ENCODE measurements at places on chromosomes 16 and 17.

DNA sequence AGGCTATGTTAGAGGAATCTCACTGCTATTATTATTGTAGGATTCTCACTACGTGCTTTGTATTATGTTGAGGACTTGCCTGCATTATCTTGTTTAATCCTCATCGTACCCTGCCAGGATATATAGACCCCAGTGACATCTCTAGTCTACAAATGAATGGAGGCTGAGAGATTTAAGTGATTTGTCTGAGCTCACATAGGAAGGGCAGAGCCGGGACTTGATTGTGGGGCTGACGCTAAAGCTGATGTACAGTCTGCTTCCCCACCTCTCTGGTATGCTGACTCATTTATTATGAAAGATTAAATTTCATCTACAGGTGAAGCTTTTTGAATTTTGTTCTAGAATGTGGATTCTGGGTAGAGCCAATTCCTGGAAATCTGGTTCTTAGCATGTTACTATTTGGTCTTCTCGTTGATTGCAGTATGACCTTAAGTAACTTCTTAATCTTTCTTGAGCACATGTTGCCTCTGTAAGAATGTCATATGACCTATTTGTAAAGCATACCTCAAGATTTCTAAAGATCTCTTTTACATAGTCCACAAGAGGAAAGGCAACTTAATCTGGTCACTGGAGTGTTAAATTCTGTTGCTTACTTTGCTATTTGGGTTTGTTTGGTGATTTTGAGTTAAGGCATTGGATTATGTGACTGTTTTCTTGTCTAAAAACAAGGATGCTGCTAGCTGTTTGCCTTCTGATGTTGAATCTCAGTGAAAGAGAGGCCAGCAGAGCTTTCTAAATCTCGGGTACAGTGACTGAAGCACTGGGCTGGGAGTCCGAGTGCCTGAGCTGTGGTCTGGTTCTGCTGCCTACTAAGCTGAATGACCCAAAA, 12.4 kb downstream of the METTL9 start:
- no peak for DNase-seq

GRCh38 chr16:2230376-2230775, 5.9 kb upstream of the DNASE1L2 start:
- DNase-seq: no peak

DNA sequence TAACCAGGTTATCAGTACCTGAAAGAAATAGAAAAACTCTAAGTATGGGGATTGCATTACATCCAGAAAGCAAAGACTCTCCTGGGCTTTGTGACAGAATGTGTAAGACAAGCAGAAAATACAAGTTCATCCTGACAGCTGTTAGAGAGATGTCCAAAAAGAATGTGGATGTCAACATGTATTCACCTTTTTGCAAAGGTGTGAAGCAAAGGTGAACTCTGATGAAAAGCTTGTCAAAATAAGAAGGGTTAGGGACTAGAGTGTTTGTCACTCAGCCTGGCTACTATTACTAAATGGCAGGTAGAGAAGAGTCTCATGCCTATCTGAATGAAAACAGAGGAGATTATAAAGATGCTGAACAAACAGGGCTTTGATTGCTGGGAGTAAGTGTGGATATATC, 527.6 kb upstream of the CA10 start:
- DNase-seq: no peak

DNA sequence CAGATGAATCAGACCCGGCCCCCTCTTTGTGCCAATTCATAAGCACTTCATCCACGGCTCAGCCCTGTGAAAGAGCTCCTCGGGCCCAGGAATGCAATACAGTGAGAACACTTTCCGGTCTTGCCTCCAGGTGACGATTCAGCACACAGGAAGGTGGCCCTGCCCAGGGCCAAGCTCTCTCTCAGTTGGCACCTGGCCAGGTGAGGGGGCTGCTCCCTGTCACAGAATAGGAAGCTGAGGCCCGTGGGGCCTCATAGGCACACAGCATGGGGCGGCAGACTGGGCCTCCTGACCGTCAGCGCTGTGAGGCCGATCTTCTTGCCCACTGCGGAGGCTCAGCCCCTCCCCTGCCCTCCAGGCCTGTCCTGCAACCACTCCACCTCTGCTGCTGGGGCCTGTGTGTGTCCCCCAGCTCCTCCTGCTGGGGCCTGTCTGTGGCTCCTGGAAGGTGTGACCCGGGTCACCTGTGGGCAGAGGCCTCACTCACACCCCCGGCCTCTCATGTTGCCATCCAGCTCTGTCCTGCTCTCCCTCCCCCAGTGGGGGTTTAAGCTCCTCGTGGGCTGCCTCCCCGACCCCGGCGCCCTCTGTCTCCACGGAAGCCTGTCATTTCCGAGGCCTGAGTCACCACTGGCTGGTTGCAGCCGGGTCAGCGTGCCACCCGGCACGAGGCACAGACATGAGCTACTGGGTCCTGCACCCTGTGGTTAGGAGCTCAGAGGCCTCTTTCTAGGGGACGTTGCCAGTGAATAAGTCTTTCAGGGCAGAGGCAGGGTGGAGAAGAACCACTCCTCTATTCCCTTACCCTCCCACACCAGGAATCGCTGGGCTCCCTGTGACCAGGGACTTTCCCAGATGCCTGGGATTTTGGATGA, 114.4 kb downstream of the SEC14L1 start:
- no peak for DNase-seq

- DNase-seq: no peak
These were observed 14.2 kb upstream of the ZFHX3 start for GRCh38 chr16:73062001-73062616.

GRCh38 chr16:85652431-85653221, 36.1 kb downstream of the GINS2 start:
- no peak for DNase-seq

DNA sequence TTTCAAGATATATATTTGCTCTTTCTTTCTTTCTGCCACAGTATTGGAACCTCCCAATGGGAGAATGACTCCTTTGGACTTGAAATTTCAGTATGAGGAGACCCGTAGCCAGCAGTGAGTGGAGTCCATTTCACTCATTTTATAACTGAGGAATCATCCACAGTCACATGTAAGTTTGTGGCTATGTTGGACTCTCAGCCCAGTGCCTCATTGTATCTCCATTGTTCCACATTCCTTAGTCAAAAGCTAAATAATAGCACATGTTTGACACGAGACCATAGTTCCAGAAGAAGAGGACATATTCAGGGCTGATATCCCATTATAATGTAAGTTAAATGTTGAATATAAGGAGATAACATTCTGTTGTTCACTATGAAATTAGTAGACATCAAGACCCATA, 12.7 kb upstream of the SPAG9 start:
- DNase-seq: no peak

DNA sequence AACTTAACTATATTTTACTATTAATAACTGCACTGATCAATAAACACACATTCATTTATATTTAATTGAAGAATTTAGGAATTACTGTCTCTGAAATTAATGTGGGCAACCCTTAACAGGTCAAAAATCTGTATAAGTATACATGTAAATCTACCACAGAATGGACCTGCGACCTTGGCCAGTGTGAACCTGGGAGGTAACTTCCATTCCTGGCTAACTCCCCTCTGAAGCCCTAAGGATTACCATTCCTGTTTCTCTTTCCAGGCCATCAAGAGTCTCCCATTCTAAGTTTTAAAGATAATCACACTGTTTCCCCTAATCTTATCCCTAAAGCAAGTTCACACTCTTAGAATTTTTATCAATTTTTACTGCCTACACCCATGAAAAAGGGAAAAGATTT, 58.1 kb downstream of the SMURF2 start:
- no peak for DNase-seq

DNA sequence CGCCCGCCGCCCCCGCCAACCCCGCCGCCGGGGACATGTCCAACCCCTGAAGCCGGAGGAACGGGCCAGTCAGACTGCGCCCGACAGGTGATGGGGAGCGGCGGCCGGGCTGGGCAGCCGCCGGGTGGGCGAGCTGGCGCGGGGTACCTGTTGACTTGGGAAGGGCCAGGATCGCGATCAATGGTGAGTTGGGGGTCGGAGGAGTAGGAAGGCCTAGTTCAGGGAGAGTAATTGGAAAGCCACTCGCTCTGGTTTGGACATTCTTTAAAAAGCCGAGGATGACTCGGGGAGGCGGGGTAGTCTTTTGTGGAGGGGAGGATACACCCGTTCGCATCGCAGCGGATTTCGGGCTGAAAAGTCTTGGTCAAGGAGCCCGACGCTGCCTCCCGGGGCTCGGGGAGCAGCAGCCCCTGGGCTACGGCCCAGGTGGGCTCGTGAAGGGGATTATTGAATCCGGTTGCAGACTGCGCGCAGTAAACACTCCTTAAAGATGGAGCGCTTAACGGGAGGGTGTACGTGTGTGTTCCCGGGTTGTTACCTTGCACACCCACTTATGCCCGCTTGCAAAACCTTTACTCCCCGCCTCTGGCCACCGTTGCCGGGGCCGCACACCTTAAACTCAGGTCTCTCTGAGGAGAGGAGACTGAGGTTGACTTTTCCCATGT, 123.8 kb downstream of the GOSR1 start:
- no peak for DNase-seq

DNA sequence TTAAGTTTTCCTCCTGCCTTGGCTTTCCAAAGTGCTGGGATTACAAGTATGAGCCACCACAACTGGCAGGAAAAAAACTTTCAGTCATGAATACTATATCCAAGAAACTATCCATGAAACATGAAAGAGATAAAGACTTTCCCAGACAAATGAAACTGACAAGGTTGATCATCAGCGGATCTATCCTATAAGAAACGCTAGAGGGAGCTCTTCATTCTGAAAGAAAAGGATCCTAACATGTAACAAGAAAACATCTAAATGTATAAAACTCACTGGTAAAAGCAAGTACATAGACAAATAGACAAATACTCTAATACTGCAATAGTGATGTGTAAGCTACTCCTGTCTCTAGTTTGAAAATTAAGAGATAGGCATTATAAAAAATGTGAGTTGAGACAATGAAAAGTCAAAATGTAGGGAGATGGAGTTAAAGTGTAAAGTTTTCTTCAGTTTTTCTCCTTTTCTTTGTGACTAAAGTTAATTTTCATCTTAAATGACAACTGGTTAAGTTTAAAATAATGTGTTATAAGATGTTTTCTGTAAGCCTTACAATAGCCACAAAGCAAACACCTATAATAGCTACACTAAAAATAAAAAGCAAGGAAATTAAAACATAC, 79.6 kb upstream of the TEKT1 start:
- peak; percentile 23 for DNase-seq

- DNase-seq: no peak
These were observed 18.7 kb downstream of the MYLK3 start for GRCh38 chr16:46729326-46729995.

DNA sequence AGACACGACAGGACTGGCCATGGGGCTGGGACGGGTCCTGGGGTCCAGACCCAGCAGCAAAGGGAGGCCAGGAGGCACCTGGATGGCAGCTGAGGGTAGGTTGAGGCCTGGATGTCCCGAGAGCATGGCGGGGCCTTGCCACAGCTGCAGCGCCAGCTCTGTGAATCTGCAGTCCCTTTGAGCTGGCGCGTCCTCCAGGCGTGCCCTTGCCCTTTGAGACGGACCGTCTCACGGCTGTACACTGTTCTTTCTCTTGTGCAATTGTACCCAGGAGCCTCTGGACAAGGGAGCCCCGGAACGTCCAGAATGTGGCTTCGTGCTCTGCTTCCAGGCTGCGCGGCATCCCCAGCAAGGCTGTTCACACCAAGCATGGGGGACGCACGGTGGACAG, 69.5 kb upstream of the CIBAR2 start:
- no peak for DNase-seq

GRCh38 chr16:74982256-74982655, 2.7 kb downstream of the WDR59 start:
- no peak for DNase-seq

GRCh38 chr16:81946206-81946605, 65.1 kb downstream of the SDR42E1 start:
- no peak for DNase-seq

GRCh38 chr16:29650771-29651170, 12.3 kb upstream of the SPN start:
- no peak for DNase-seq

GRCh38 chr16:57648581-57649442, 19.3 kb upstream of the ADGRG3 start:
- peak; percentile 87 for DNase-seq

DNA sequence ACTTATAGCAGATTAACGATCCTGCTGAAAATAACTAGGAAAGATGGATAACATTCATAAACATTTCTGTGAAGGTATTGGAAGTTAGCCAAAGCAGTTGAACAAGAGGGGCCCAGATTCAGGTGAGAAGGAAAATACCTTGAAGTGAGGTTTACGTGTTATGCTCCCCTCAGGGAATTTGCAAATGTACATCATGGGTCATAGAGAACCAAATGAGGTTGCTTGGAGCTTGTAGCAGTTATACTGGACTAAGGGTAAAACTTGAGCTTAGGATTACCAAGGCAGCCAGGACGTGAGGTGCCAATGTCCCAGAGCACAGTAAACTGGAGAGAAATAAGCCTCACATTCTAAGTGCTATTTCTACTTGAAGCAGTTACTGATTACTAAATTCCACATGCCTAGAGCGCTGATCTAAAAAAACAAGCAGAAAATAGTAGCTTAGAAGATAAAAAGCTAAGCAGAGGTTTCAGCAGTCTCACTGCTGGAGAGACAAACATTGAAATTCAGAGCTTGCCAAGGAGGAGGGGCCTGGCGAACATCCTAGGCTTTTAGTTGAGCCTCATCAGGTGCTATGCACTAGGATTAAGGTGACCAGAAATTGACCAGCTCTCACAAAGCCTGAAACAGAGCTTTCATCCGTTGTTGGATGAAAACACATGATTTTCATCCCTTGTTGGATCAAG, 136.7 kb upstream of the FAM20A start:
- DNase-seq: no peak

- peak; percentile 14 for DNase-seq
These were observed 93.9 kb upstream of the FA2H start for GRCh38 chr16:74868501-74868900.

- no peak for DNase-seq
These were observed 47.6 kb upstream of the CBFA2T3 start for GRCh38 chr16:89024546-89025060.

DNA sequence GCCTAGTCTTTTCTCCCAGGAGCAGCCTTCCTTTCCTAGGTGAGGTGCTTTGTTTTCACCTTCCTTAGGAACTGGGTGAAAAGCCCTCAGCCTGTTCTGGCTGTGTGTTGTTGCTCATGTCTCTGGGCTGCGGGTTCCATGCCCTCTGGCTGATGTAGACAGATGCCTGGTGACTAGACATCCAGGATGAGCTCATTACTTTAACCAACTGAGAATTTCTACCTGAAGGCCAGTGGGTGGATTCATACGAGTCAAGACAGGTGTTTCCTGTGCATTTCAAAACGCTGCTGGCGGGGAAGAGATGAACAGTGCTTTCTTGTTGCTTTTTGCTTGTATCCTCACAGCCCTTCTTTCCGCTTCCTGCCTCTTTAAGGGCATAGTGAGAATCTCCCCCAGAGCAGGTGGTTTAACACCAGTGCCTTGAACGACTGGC, 22.3 kb downstream of the SAP30BP start:
- DNase-seq: peak; percentile 75

DNA sequence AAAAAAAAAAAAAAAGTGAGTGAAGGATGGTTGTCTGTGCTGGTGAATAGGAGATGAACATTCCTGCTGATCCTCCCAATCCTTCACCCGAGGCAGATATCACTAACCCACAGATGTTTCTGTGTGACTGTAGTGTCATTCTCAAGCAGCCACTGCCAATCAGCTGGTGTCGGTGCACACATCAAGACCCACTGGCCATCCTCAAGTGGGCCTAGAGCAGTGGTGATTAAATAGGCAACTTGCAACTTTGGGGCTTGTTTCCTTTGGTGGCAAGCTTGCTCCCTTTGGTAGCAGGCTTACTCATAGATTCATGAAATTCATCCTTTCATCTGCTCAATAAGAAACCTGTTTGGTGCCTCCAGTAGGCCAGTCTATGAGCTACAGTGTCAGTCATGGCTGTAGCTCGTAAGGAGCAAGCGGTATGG, 51.1 kb upstream of the LGALS9 start:
- DNase-seq: no peak

- no peak for DNase-seq
These were observed 61.2 kb downstream of the MPHOSPH6 start for GRCh38 chr16:82108774-82109173.

All from activated CD4-positive, alpha-beta T cell treated with anti-CD3 and anti-CD28 coated beads, Interleukin-2, amount 10 ng/mL, durations not matched to agents 7 days and 5 days (primary cell).